ENCODE measurements at places on chromosomes 3 and 15.

DNA sequence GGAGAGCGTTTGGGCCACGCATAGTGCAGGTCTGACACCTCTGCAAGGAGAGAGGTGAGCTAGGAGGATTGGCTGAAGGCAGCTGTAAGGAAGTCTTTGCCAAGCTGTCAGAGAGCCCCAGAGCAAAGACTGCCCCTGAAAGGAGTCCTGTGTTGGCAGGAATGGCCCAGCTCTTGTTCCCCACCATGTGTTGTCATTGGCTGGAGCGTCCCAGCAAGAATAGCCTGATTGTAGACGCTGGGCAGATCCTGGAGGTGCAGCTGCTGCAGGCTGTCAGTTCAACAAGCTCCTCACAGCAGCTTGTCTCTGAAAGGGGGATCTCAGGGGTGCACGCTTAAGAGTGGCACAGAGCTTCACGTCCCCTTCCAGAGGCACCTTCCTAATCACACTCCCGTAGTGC, 237.6 kb downstream of the FEZF2 start:
- no peak for DNase-seq

- DNase-seq, result no peak
Observed at GRCh38 chr3:196093317-196094111, 11.6 kb upstream of the TFRC start.

- DNase-seq, result peak; percentile 15
Observed at GRCh38 chr15:56821721-56822425, 88.6 kb upstream of the ZNF280D start.

DNA sequence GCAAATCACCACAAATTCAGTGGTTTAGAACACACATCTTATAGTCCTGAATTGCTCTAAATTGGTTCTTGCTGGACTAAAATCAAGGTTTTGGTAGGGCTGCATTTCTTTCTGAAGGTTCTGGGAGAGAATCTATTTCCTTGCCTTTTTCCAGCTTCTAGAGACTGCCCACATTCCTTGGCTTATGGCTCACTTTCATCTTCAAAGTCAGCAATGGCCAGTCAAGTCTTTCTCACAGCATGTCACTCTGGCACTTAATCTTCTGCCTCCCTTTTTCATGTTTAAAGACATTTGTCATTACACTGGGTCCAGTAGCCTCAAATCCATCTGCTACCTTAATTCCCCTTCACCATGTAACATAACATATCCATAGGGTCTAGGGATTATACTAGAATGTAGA, 149.0 kb downstream of the NEK10 start:
- no peak for DNase-seq

- DNase-seq, result no peak
Observed at GRCh38 chr15:68214838-68215254, 9.7 kb upstream of the CALML4 start.

DNA sequence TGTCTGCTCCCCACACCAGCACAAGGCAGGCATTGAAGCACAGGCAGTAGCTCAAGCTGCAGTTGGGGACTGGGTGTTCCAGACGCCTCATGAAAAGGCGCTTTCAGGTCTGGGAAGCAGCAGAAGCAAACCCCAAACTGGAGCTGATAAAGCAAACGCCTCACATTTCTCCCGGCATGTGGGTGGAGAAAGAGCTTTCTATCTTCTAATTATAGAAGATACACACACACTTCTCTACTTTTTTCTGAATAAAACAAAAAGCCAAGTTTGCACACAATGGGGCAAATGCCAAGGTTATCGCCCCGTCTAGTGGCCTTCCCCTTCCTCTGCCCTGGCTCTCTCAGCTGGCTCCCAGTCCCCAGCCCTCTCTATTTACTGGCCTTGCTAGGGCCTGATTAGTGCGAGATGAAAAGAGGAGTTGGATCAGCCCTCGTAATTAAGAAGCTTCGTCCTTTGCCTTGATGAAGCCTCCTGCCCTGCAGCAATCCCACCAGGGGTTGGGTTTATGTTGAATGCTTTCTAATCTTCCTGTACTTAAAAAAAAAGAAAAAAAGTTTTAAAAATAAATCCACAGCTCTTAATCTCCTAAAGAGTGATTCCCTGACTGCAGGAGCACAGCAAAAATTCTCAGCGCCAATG, 120.2 kb downstream of the MEGF11 start:
- no peak for DNase-seq

DNA sequence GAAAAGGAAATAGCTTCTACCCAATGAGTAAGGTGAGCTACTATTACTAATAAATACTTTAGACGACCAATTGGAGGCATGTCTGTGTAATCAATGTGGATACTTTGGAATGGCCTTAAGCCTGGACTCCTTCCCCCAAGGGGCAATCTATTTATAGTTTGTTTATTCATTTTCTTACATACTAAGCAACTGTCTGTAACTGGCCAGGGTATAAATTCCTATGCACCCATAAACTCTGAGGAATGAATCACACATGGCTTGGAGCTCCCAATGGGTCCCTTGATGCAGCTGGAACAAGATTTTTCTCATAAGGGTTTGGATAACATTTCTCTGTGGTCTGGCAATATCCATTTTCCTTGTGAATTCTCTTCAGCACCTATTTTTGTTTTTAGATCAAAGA, 506.8 kb downstream of the EDEM1 start:
- DNase-seq, result no peak

DNA sequence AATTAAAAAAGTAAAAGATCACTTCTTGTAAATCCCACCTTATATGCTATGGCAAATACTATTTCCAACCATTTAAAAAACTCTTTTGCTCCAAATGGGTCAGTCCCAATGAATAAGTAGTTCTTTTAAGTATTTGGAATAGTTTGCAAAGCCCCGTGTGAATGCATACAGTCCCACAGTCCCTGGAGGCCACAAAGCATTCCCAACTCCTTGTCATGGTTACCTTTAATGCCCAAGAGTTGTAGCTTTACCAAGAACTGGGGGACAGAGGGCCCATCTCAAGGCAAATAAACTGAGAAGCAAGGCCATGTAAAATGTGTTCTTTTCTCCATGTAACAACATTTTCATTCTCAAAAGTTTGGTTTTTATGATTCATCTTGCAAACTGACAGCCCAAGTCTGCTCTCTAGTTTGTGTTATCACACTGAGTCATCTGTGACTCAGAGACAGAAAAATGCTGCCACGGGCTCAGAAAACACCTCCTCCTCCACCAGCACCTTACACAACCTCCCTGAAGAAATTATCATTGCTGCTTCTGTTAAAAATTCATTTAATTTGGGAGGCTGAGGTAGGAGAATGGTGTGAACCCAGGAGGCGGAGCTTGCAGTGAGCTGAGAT, 336.2 kb downstream of the ERC2 start:
- no peak for DNase-seq

DNA sequence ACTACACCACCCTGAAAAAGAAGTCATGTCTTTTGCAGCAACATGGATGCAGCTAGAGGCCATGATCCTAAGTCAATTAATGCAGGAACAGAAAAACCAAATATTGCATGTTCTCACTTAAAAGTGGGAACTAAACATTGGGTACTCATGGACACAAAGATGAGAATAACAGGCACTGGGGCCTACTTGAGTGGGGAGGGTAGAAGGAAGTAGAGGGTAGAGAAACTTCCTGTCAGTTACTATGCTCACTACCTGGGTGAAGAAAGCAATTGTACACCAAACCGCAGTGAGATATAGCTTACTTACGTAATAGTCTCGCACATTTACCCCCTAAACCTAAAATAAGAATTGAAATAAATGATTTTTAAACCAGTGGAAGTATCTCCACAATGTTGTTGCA, 480.5 kb upstream of the ARRDC4 start:
- no peak for DNase-seq

- no peak for DNase-seq
Observed at GRCh38 chr3:115974940-115975339, 351.6 kb downstream of the GAP43 start.

DNA sequence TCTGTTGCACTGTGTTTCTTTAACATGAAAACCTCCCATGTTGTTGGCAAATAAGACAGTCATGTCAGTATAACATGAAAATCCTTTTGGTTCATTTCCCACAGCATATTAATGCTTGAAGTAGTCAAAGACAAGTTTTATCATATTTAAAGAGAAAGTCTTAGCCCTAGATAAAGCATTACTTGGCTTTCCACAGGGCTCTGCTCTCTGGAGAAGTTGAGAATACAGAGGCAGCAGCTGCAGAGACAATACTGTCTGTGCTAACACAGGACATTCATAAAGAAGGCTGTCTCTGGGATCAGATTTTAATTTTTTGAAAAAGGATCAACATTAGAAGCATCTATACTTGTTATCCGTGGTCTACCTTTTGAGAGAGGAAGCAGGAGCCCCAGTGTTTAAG, 103.4 kb upstream of the SAMMSON start:
- DNase-seq, result no peak

DNA sequence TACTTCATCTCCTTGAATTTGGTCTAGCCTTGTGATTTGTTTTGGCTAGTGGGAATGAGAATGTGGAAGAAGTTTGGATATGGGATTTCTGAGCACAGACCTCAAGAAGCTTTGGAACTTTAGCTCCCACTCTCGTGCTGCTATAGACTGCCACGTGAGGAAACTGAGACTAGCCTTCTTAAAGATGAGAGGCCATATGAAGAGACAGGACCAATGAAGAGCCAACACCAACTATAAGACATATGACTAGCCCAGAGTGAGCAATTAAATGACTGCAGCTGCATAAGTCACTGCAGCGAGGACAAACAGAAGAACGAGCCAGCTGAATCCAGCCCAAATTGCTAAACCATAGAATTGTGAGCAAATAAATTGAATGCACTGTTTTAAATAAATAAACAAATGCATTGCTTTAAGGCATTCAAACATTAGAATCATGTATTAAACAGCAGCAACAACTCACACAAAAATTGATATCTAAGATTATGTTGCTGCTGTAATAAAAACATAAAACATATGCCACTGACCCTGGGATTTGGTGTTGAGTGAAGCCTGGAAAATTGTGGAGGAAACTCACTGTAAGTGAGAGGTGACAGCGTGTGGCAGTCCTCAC, 15.7 kb upstream of the CNTN4 start:
- no peak for DNase-seq

DNA sequence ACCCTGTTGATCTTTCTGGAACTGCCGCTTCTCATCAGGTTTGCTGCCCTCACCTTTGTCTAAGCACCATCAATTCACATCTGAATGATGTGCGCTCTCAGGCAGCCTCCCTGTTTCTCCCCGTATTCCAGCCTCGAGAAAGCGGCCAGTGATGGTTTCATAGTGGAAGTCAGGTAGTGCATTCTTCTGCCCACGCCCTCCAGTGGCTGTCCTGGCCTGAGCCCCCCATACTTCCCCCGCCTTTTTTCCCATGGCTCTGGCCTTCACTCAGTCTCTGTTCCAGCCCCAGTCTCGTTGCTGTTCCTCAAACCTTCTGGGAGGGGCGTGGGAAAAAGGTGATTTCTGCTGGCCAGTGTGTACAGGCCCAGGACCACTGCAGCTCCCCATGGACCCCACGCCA, 101.3 kb downstream of the ASB7 start:
- DNase-seq, result no peak

GRCh38 chr3:190863119-190863465, 598 bp upstream of the GMNC start:
- DNase-seq, result no peak

DNA sequence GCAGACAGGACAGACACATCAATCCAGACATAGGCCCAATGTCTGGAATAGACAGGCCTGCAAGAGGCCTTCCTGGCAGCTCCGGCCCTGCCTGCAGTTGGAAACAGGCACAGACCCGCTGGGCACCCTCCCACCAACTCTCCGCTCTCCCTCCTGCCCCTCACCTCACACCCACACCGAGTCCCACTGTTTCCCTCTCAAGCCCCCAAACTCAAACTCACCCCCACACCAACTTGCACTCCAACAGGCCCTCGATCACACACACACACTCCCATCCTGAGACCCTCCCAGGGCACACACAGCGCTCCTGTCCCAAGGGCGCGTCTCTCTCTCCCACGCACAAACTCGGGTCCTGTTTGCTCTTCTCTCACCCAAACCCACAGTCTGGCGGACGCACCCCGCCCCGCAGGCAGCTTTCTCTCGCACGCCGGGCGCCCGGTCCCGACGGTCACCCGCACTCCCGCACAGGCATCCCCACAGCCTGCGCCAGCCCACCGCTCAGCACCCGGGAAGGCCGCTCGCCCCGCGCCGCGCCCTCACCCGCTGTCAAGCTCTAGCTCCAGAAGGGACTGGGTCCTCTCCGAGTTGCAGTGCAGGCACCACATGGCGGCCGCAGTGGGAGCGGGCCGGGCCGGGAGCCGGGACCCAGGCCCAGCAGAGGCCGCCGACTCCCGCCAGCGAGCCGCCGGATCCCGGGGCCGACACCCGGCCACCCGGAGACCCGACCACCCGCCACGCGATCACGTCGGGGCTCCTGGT, 106.2 kb downstream of the IQSEC1 start:
- no peak for DNase-seq

GRCh38 chr15:100807028-100807427, 72.6 kb upstream of the ALDH1A3 start:
- no peak for DNase-seq

DNA sequence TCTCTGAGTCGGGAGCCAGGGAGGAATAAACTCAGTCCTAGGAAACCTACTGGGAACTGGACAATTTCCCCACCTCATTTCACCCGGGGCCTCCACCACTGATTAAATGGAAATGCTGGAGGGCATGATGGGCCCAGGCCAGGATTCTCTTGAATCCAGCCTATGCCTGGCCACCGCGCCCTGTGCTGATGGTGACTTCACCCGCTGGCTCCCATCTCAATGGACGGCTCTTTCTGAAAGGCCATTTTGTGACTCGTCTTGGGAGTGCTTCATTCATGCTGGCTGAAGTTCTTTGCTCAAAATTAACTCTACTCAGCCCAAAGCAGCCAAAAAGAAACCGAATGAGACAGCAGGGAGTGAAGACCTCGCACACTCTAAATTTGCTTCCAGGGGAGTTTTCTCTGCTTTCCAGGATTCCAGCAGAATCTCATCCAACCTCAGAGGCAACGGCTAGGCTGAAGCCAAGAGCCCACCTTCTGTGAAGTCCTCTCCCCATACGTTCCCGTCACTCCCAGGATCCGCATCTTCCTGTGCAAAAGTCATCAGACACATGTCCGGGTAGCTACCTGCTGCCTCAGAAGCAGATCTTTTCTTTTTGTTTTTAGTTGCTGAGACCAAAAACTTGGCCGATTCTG, 266.0 kb upstream of the ICE2 start:
- DNase-seq, result no peak

- no peak for DNase-seq
Observed at GRCh38 chr3:72310419-72311380, 525.8 kb upstream of the PROK2 start.

GRCh38 chr3:155031186-155031585, 48.9 kb upstream of the MME start:
- no peak for DNase-seq

DNA sequence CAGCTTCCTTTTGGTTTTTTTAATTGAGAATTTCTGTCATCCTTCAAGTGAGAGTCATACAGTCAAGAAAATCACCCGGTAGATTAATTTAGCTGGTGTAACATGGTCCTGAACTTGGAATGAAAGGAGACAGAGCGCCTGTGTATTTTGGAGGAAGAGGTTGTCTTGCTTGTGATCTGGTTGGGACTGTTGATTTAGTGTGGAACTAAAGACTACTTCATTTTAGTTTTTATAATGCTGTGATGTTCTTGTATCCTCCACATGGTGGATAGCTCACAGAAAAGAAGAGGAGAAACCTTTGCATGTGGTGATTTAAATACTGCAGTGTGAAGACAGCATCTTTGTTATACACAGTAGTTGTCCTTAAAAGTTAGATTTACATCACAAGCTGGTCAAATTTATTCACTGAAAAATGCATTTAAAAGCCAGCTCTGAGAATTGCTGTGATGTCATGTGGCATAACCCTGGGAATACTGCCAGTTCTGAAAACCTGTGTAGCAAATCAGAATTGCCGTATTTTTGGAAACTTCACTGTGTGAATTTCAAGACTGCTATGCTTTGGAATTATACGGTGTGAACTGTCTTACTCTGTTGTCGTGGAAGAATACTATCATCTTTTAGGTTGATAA, 268.5 kb downstream of the PTPRG start:
- no peak for DNase-seq

GRCh38 chr3:172203522-172204258, 164.3 kb downstream of the FNDC3B start:
- no peak for DNase-seq

All from stimulated activated CD8-positive, alpha-beta memory T cell treated with anti-CD3 and anti-CD28 coated beads, Interleukin-15, amount 100 ng/mL, for 1 hour (primary cell).